Cortex of kidney (tissue), 1 donor: ENCODE measurements at places on chromosomes 11 and 22.

GRCh38 chr11:63907063-63907462 lies 9.9 kb downstream of the RCOR2 start:
- no peak for DNase-seq

DNA sequence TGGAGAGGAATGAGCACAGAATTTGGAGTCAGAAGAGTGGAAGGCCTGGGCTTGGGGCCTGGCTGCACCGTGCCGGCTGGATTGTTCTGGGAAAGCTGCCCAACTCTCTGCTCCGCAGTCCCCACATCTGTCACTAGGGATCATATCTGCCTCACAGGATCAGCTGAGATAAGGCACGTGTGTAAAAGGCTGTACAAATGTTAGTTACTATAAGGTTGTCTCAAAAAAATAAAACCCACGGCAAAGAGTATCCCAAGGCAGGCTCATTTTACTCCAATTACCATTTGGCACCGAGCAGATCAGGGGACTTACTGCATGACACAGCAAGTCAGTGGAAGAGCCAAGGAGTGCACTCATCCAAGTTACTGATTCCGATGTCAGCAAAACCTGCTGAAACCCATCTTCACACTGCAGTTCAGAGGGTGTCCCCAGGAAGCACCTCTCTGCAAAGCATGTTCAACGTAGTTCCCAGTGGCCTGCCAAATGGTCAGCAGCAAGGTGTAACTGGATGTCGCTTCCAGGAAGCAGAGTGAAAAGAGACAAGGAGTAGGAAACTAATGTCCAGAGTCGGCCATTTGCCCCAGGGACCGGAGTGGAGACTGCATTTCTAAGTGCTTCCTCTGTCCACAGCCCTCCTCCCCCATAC lies 18.1 kb upstream of the MRTFA start:
- DNase-seq, result no peak

DNA sequence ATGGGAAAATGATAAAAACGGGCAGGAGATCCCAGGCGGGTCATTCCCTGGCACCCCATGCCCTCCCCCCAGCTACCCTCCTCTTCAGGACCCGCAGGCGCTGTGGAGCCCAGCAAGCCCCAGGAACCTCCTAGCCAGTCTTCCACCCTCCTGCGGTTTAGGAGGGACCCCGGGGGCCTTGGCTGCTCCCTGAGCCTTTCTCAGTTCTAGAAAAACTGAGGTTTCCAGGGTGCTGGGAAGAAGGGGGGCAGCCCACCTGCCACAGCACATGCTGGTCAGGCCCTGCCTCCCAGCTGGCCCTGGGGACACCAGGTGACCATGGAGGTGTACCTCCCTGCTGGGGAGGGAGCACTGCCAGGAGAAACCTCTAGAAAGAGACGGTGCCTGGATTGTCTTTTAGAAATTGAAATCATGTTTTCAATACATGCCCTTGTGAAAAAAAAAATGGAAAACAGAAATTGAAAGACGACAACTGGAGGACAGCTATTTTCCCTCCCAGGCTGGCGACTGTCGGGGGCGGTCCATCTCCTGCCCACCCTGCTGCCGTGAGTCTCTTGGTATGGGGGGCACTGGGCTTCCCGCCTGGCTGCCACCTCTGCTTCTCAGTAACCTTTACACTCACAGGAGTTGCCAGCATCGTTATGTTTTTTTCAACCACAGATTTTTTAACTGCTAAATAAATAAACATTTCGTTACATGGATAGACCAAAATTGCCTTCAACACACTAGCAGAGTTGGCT lies 398.5 kb downstream of the TBC1D22A start:
- no peak for DNase-seq

- DNase-seq, result no peak
Measured at GRCh38 chr11:67082071-67082791, 25.6 kb downstream of the RHOD start.
